CD4-positive, alpha-beta T cell treated with Interleukin-17A for 1 hour (primary cell): ENCODE measurements at places on chromosomes 12 and 14.

- no peak for DNase-seq
Observed at GRCh38 chr12:83666690-83667089, 980.0 kb downstream of the TMTC2 start.

DNA sequence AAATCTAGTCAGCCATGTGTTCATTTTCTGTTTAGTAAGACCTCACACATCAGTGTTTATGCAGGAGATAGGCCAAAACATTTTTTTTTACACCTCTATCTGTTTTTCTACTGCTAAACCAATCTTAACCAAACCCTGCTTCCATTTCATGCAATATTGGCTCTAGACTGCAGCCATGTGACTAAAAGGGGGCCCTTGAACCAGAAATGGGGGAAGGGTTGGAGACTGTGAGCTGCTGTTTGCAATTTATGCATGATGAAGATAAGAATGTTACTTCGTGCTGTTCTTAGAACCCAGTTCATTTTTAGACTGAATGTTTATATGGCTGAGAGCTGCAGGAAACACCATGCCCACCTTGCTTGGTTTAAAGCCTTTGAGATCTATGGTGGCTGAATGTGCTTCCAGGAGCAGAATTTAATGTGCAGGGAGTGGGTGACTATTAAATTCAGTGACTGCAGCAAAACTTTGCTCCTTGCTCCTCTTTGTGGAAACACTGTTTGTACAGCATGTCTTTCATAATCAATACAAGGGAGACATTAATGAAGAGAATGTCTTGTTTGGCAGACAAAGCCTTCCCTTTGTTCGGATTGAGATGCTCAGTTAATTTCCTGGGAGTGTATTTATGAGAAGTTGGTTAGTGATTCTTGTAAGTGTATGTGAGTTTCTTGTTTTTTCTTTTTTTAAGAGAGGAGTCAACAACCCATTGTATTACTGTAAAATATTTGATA lies 53.6 kb downstream of the CHST11 start:
- DNase-seq, result no peak

DNA sequence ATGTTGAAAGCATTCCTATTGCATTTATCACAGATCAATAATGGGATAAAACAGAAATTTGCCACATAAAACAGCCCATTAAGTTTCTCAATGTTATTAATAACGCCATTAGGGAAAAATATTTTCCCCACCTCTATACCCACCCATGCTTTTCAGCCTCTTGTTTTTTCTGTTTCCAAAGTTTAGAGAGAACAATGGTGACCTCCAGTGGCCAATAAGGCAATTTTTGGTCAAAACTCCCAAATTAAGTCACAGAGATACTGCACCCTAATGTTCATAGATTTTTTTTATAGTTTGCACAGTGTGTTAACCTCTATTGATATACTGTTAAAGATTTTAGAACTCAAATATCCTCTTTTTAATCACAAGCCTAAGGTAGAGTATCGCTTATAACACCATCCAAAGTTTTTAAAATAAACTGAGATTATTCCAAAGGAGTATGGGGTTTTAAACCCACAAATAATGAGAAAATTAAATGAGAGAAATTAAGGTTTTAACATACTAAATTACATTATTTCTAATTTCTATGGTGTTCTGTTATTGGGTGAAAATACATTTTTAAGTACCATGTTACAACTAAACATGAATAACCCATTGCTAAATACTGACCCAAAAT lies 184.7 kb upstream of the DCN start:
- no peak for DNase-seq

DNA sequence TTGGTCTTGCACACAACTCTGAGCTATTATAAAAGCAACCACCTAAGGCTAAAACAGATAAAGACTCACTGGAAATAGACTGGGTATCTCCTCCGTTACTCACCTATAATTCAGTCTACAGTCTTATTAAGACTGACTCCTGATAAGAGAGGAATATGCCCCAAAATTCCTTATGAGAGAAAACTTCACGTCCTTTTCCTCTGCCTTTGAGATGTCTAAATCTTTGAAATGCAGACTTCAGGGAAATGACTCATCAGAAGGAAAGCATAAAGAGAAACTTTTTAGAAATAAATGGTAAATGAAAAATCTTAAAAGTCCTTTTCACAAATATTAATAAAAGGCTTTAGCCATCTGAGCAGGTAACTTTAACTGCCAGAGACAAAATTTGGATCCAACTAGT lies 187.5 kb upstream of the RTL1 start:
- DNase-seq, result no peak

DNA sequence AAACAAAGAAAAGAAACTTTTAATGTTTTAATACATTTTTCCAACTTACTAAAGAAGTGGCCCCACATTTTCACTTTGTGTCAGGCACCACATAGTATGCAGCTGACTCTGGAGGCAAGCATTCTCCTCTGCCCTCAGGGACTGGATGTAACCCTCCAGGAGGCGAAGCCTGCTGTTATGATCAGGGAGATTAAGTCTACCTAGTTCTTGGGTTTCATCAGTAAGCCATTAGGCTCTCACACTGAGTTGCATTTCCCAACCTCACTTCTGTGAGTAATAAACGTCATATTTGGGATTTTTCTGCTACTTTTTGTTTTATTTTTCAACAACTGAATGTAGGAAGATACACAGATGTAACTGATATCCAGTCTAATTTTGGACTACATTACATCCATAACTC lies 101.2 kb upstream of the LRFN5 start:
- DNase-seq, result no peak

DNA sequence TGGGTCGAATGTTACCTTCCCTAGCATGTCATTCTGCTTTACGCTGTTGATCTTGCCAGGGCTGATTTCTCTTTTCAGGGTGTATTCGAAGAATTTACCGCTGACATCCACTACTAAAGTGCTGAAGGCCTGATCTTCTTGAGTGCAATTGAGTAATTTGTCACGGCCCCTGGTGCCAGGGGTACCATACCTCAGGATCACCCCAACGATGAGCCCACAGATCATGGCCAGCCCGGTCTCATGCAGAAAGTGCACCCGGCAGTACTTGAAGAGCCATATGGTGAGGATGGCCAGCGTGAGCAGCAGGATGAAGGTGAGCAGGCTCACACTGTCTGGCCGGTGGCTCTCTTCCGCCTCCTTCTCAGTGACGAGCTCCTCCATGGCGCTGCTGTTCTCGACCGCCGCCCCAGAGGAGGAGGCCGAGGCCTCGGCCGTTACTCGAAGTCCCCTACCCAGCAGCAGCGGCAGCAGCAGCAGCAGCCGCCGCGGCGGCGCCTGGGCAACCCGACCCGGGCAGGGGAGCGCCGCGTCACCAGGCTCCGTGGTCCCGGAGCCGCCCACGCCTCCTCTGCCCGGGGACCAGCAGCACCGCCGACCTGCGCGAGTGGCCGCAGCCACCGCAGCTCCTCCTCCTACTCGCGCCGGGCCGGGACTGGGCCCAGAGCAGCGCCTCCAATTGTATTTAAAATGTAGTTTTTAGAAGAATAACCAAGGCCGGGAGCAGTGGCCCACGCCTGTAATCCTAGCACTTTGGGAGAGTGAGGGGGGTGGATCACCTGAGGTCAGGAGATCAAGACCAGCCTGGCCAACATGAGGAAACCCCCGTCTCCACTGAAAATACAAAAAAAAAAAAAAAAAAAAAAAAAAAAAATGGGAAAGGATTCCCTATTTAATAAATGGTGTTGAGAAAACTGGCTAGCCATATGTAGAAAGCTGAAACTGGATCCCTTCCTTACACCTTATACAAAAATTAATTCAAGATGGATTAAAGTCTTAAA lies 58.5 kb upstream of the TMPO start:
- no peak for DNase-seq
